ENCODE measurements at places on chromosomes 7 and 10. TPM values are rescaled to one million over a fixed set of nuclear protein-coding genes. Genes with fewer than 3 reads are reported as not detected.

Gene GIGYF1
- total RNA-seq = 134 TPM

Gene FOXI2
- not detected for total RNA-seq

DNA sequence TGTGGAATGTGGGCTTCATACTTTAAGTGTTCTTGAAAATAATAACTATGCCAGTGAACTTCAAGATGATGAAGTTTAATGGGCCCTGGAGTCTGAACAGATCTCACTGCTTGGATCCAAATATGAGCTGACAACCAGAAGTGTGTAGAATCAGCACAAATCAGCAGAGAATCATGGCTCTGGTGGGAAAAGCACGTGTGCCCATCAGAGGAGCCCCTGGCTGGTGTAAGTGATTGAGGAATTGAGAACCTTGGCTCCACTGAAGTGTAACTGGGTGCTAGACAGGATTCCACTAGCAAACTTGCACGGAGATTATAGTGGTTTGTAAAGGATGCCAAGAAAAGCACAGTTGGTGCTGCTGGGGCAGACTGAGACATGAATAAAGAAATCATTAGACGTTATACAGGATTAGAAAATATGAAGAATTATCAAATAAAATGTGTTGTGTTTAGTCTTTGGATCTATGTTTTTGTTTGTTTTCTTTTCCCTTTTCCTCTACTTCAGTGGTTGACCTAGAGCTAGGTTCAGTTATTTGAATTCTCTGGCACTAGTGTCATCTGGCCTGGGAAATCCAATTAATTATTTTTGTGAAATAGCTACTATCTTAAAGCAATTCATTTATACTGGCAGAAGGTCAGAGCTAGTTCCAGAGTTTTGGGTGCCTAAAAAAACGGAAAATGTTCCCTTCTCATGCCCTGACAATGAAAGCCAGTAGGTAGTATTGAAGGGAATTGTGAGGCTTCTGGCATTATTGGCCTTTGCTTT lies 175.7 kb upstream of the MEOX2 start:
- H3K4me1 ChIP-seq = no peaks in the 10 kb centered on the region
- H3K4me3 ChIP-seq = no peak overlapping the region
- no peak for DNase-seq
- no peak overlapping the region for H3K27ac ChIP-seq
- no peaks in the 10 kb centered on the region for H3K36me3 ChIP-seq
- H3K27me3 ChIP-seq = no peaks in the 10 kb centered on the region

DNA sequence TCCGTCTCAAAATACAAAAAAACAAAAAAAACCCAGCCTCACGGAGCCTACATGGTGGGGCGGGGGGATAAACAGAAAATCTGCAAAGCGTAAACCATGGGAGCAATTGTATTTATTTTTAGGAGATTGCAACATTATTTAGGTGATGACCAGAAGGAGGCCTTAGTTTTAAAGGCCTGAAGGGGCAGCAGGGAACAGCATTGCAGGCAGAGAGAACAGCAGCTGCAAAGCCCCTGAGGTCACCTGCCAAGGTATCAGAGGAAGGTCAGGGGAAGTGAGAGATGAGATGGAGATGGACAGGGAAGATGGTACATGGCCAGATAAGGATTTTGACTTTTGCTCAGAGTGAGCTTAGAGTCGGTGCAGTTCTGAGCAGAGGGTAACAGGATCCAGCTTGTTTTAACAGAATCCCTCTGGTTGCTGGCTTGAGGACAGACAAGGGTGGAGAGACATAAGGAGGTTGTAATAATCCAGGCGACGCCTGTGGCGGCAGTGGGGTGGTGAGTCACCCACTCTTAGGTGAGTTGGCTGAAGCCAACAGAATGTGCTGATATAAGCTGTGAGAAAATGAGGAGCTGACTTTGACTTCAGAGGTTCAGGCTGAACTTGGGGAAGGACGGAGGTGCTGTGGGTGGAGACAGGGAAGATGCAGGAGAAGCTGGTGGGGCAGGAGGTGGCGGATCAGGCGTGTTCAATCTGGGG lies 82.3 kb upstream of the GTF2I start:
- H3K36me3 ChIP-seq = no peaks in the 10 kb centered on the region
- H3K4me3 ChIP-seq = no peak overlapping the region
- H3K4me1 ChIP-seq = no peaks in the 10 kb centered on the region
- no peak for DNase-seq
- no peaks in the 10 kb centered on the region for H3K27me3 ChIP-seq

DNA sequence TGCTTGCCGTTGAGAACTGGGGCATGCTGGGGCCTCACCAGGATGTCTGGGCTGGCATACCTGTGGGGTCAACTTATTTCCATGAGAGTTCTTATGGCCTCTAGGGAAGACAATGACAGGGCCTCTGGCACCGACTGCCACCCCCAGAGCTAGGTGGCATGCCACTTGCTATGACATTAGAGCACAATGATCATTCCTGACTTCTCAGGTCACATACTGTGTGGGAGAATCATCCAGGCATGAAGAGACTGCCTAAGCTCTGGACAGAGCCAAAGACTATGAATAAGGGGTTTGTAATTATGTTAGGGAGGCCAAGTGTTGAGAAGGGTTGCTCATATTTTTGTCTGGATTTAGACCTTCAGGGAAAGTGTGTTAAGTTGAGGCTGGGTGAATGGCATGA lies 97.5 kb downstream of the PTPN20 start:
- no peak overlapping the region for H3K4me3 ChIP-seq
- no peaks in the 10 kb centered on the region for H3K27me3 ChIP-seq
- DNase-seq = no peak
- no peaks in the 10 kb centered on the region for H3K4me1 ChIP-seq

DNA sequence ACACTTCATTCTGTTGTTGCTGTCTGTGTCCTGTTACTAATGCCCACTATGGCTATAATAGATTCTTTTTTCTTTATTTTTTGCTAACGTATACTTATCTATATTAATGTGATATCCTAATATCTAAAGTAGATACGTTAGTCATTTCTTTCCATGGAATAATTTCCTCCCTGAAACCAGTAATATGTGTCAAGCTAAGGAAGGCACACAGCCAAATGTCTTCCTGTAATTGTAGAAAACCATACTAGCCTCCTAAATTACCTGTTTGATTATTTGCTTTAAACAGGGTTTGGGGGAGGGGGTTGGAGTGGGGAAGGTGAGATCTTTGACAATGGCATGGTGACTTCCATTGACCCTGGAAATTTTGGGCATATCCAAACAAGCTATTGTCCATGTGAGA lies 56.4 kb downstream of the THNSL1 start:
- no peak for DNase-seq
- H3K27ac ChIP-seq = no peak overlapping the region
- H3K36me3 ChIP-seq = no peaks in the 10 kb centered on the region
- H3K4me3 ChIP-seq = no peak overlapping the region

GRCh38 chr7:26944501-26945358 lies 80.3 kb upstream of the SKAP2 start:
- no peak overlapping the region for H3K4me3 ChIP-seq
- no peak overlapping the region for H3K27ac ChIP-seq
- DNase-seq = no peak
- H3K36me3 ChIP-seq = no peaks in the 10 kb centered on the region
- H3K27me3 ChIP-seq = no peaks in the 10 kb centered on the region

- H3K27ac ChIP-seq = no peak overlapping the region
- no peaks in the 10 kb centered on the region for H3K4me1 ChIP-seq
- no peak for DNase-seq
- H3K27me3 ChIP-seq = no peaks in the 10 kb centered on the region
- no peak overlapping the region for H3K4me3 ChIP-seq
These were observed 326.3 kb upstream of the DGKB start for GRCh38 chr7:15228831-15229230.

- H3K27ac ChIP-seq = no peak overlapping the region
- no peak overlapping the region for H3K4me3 ChIP-seq
- H3K27me3 ChIP-seq = no peaks in the 10 kb centered on the region
- DNase-seq = no peak
- H3K36me3 ChIP-seq = peaks cover 1% of the 10 kb centered on the region
- peaks cover 38% of the 10 kb centered on the region for H3K4me1 ChIP-seq
These were observed 3.8 kb downstream of the GRK5 start for GRCh38 chr10:119211176-119211575.

GRCh38 chr10:110845192-110845755 lies 26.5 kb upstream of the PDCD4 start:
- peaks cover 79% of the 10 kb centered on the region for H3K4me1 ChIP-seq
- no peak overlapping the region for H3K4me3 ChIP-seq
- no peaks in the 10 kb centered on the region for H3K36me3 ChIP-seq
- H3K27me3 ChIP-seq = no peaks in the 10 kb centered on the region
- no peak for DNase-seq
- H3K27ac ChIP-seq = no peak overlapping the region
